ENCODE measurements at places on chromosomes 6 and 20.

DNA sequence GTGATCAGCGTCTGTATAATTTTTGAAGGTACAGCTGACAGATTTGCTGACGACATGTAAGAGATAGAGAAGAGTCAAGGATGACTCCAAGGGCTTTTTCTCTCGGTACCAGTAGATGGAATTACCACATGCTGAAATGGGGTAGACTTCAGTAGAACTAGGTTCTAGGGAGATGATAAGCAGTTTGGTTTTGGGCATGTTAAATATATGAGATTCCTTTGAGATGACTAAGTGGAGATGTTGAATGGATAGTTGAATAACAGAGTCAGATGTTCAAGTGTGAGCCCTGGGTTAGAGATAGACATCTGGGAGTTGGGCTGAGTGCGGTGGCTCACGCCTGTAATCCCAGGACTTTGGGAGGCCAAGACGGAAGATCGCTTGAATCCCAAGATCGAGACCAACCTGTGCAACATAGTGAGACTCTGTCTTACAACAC lies 50.0 kb downstream of the PHF20 start:
- no peak for DNase-seq

DNA sequence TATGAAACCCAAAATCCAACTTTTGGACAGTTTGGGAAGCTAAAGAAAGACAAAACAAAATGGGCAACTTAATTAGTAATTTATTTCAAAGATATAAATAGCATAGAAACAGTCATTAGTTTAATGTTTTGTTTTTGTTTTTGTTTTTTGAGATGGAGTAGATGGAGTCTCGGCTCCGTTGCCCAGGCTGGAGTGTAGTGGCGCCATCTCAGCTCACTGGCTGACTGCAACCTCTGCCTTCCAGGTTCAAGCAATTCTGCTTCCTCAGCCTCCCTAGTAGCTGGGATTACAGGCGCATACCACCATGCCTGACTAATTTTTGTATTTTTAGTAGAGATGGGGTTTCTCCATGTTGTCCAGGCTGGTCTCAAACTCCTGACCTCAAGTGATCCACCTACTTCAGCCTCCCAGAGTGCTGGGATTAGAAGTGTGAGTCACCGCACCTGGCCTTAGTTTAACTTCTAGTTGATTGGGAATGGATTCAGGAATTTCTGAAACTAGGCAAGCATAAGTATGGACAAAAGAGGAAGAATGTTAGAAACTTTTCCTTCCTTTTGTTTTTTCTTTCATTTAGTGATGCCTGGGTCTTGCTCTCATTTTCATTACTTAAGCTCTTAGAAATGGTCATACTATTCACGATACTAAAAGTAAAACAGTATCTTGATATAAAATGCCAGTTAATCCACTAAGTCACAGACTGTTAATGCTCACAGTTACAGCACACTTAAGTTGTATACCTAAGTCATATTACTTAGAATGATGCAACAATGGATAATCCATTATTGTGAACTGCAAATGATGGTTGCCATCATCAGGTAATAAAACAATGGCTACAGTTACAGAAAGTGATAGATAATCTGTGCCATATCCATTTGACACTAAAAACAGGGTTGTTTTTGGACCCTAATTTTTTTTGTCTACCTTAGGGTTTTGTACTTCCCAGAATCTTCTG lies 8.2 kb downstream of the SENP6 start:
- DNase-seq = no peak

- DNase-seq = no peak
Observed at GRCh38 chr6:148375401-148375800, 32.8 kb downstream of the SASH1 start.

GRCh38 chr6:36858407-36858981 lies 16.1 kb downstream of the PPIL1 start:
- no peak for DNase-seq

Measured in stimulated activated CD4-positive, alpha-beta T cell treated with anti-CD3 and anti-CD28 coated beads, Interleukin-15, amount 100 ng/mL, for 1 hour (primary cell).